ENCODE measurements at places on chromosomes 5 and 9.

DNA sequence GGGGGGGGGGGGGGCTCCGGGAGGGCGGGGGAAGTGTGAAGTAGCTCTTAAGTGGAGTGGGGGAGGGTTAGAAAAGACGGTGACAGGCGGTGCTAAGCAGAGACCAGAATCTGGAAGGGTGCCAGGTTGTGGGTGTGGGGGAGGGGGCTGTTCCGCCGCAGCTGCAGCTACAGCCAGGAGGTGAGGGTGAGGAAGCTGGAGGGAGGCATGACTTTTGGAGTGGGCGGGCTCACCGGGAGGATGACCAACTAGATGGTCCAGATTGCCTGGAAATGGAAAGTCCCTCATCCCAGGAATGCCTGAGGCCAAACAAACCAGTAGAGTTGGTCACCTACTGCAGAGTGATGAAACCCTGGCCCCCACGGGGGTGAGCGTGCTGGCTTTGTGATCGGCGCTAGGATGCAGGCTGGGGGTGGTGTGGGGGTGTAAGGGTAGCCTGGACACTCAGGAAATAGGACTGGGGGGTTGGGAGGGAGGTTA lies 158.1 kb upstream of the SHB start:
- peak; percentile 90 for DNase-seq

- no peak for DNase-seq
Measured at GRCh38 chr5:140035881-140036280, 7.2 kb downstream of the NRG2 start.

- DNase-seq = no peak
Measured at GRCh38 chr9:84874596-84874995, 205.1 kb downstream of the NTRK2 start.

GRCh38 chr5:115246361-115246991 lies 16.2 kb downstream of the PGGT1B start:
- DNase-seq = peak; percentile 11

GRCh38 chr9:35341585-35341984 lies 148.3 kb upstream of the RUSC2 start:
- DNase-seq = peak; percentile 72

DNA sequence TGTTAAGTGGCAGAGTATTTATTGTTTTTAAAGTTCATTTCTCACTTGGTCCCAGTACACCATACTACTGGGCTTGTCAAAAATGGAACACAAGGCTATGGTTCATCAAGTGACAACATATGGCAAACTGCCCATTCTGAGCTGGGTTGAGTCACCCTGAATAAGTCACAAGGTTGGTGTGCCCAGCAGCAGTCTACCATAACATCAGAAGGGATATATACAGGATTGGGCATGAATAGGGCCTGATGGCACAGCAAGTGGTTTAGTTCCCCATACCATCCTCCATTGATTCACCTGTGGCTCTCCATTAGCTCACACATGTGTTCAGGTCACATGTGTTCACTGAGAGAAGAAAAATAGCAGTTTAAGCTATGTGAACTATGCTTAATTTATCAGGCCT lies 249.8 kb upstream of the PRDM9 start:
- DNase-seq = no peak

GRCh38 chr5:145536133-145536532 lies 299.0 kb downstream of the PRELID2 start:
- DNase-seq = peak; percentile 16

- DNase-seq = no peak
Measured at GRCh38 chr5:95032801-95033200, 252.1 kb downstream of the MCTP1 start.

DNA sequence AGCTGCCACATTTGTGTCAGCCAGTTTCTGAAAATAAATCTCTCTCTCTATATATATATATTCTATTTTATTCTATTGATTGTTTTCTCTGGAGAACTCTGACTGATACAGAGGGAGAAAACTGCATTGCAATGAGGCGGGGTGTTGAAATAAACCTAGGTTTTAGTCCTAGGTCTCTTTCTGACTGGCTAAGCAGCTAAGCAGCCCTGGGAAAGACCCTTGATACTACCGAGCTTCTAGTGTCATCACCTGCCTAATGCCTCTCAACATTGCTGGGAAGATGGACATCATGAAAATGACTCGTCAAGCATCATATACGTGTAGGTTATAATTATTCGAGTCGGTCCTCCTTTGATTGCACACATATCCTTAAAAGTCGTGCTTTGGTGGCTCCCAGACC lies 166.5 kb upstream of the IL12B start:
- no peak for DNase-seq

DNA sequence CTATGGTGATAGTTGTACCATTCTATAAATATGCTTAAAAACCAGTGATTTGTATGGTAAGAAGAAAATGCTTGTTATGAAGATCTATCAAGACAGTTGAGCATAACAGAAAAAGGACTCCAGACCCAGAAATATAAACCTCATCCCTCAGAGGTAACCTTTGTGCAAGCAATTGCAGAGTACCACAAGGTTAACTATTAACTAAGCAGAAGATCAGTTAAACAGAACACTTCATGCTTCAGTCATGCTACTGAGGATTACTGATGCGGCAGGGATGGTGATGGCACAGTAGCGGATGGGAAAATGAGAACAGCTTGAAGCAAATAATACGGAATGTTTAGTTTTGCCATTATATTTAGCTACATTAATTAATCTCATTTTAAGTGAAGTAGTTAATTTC lies 45.5 kb downstream of the IARS1 start:
- no peak for DNase-seq

DNA sequence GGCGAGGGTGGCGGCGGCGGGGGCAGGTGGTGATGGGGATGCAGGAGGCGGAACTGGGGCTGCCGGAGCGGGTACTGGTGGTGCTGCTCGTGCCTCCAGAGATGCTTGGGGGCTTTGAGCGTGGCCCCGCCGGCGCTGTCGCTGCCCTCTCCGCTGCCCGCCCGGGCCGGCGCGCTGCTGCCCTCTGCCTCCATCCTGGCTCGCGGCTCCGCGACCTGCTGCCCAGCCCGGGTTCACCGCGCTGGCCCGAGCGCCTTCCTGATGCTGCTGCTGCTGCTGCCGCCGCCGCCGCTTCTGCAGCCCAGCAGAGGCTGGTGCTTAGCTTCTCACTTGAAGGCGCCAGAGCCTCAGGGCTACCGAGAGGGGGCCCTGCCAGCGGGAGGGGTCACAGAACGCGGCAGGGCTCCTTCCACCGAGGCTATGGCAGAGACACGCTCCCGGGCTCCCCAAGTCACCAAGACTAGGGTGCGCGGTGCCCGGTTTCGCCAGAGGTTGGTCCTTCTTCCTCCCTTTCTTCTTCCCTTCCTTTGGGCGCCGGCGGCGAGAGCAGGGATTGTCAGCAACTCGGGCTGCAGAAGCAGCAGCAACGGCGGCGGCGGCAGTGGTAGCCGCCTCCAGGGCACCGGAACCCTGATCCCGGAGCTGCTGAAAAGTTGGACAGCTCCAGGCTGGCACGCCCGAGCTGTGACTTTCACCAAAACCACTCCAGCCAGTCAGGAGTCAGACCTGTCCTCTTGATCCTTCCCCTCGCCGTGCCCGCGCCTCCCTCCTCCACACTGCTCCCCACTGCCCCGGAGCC lies at the start of gene PDE4D:
Gene PDE4D (minus strand): TSS at position 298 of the 799 bp plus-strand sequence.
- peak; percentile 52 for DNase-seq

Data from astrocyte (in vitro differentiated cells and primary cell).